ENCODE measurements at places on chromosomes 6 and 20.

- DNase-seq: peak; percentile 57
Measured at GRCh38 chr6:87789198-87789899, 87.3 kb upstream of the AKIRIN2 start.

GRCh38 chr20:9617940-9618339, 103.5 kb downstream of the LAMP5 start:
- peak; percentile 21 for DNase-seq

DNA sequence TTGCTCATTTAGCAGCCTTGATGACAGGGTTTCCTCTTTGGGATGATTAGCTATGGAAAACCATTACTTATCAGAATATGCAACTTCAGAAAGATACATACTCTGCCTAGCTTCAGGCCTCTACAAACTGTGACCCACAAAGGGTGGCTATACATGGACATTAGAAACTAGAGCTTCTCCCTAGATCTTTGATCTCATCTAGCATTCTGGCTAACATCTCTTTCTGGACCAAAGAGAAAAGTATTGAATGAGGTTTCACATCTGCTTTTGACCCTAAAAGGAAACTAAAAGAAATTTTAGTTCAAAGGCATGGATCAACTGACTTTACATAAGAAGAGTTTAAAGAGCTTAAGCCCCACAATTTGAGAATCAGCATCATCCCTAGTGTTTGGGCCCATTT, 12.4 kb upstream of the HMGN3 start:
- no peak for DNase-seq

GRCh38 chr20:35339007-35339406, 46.8 kb upstream of the FAM83C start:
- peak; percentile 93 for DNase-seq

GRCh38 chr20:61674688-61675087, 391.0 kb downstream of the TAF4 start:
- DNase-seq: no peak

DNA sequence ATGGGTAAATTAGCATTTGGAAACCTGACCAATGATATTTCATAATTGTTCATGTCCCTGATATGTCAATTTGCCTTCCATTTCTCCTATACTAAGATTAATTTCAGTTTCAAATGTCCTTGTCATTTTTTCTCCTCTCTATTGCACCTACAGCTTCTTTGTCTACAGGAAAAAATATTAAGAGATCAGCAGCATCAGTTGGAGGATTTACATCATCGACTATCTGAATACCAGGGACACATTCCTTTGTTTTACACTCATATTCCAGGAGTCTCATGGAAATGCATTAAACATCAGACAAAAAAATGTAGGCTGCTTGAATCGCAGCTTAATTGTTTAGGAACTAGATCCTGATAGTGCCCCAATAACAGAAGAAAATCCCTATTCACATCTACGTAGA, 188.2 kb downstream of the PRKN start:
- no peak for DNase-seq

- DNase-seq: no peak
Measured at GRCh38 chr20:3045042-3045815, 623 bp upstream of the MRPS26 start.

- DNase-seq: peak; percentile 75
Measured at GRCh38 chr6:30754631-30755030, 10.3 kb upstream of the IER3 start.

All from EL (cell line).